NCI-H187 treated with DMSO at 0.1 percent for 48 hours (cell line): ENCODE measurements at places on chromosomes 7 and 10.

DNA sequence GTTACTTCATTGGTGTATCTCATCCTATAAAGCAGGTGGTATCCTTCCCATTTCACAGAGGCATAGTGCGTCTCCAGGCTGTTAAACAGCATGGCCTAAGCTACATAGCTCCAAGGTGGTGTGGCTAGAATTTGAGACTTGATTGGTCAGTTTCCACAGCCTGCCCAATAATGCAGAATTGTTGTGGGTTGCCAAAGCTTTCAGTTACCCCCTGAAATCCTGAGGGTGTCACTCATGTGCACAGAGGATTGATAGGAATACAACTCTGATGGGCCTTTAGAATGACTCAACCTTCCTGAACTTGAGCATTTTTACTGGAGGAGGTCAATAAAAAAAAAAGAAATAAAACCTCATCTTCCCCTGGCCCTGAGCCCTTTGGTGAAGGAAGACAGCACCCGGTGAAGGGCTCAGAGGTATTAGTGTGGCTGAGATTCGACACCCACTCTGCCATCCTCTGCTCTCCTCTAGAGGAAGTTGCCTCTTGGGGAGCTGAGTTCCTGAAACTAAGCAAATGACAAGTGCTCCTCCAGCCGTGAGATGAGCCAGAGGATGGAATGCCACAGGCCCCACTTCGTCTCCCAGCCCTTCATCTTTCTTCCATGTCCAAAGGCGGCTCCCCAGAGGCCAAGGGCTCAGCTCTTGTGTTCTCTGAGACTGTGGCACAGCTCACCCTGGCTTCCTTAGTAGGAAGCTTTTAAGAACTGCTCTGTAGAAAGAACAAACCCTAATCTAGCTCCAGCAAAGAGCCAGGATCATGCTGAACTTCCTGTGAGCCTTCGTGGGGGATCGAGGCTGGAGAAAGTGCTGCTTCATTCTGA lies 1.0 kb downstream of the ACSL5 start:
- no peak for DNase-seq

DNA sequence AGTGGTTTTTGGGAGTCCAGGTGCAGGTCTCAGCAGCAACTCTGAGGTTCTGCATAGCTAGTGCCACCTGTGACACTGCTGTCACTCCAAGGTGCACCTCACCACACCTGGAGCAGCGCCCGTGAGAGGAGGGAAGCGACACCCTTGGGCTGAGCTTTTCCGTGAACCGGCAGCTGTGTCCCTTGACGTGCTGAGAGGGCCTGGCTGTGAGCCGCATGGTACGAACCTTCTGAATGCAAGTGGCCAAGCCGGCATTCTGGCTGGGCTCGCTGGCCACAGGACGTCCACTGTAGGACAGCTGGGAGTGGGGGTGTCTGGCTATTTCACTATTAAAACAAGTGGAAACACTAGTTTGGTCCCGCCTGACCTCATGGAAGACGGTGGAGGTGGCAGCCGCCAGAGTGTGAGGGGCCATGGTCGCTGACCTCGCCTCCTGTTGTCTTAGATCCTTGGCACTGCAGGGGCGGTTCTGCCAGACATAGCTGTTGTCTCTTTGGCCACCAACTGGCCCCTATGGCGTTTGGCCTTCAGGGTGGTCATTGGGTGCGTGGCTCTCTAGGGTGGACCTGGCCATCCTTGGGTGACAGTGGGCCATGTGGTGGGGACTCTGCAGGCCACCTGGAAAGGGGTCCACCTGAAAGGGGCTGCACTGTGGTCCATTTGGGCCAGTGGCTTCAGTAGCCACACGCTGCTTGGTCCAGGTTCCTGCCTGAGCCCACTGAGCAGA lies 12.9 kb downstream of the INPP5A start:
- DNase-seq, result no peak

DNA sequence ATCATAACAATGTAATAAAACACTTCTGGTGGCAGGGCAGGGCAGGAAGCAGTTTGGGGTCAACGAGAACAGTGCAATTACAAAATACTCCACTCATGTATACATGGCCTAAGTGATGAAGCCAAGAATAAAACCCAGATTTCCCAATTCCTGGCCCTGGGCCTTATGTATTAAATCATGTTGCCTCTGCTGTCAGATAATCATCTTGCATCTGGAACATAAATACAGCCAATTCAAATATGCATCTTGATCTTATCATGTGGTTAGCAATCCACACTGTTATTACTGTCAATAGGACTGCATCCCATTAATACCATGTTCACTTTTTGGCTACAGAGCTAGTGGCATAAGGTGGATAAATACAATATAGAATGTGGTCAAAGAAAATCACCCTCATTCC lies 186.5 kb upstream of the SLC25A13 start:
- DNase-seq, result no peak

- DNase-seq, result no peak
Measured at GRCh38 chr10:70228491-70228890, 4.7 kb downstream of the PPA1 start.

- DNase-seq, result no peak
Measured at GRCh38 chr7:107322015-107322414, 147.8 kb upstream of the GPR22 start.

GRCh38 chr7:20220921-20221547 lies 3.9 kb upstream of the MACC1 start:
- DNase-seq, result no peak

DNA sequence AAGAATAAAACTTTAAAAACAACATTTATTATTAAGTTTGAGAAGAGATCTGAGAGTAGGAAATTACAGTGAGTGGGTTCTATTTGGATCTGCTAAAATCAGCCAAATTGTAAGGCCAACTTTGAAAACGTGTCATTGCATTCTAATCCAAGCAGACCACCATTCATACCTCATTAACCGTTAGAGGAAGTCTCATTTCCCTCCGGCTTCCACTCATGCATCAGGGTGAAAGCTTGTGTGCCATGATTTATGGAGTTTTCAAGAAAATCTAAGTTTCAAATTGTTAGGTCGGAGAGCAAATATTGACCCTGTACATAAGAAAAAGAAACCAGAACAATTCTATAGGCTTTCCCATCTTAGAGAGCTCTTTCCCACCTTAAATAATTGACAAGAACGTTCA lies 166.6 kb upstream of the NRG3 start:
- no peak for DNase-seq

- DNase-seq, result no peak
Measured at GRCh38 chr10:97914837-97915211, 65.2 kb downstream of the GOLGA7B start.

GRCh38 chr10:90421874-90422273 lies 436.0 kb downstream of the HTR7 start:
- DNase-seq, result no peak

GRCh38 chr10:78148961-78149612 lies 115.4 kb downstream of the RPS24 start:
- DNase-seq, result no peak

GRCh38 chr7:99352247-99352646 lies 22.3 kb upstream of the ARPC1B start:
- no peak for DNase-seq

- no peak for DNase-seq
Measured at GRCh38 chr10:69455006-69455763, 3.9 kb downstream of the TSPAN15 start.

DNA sequence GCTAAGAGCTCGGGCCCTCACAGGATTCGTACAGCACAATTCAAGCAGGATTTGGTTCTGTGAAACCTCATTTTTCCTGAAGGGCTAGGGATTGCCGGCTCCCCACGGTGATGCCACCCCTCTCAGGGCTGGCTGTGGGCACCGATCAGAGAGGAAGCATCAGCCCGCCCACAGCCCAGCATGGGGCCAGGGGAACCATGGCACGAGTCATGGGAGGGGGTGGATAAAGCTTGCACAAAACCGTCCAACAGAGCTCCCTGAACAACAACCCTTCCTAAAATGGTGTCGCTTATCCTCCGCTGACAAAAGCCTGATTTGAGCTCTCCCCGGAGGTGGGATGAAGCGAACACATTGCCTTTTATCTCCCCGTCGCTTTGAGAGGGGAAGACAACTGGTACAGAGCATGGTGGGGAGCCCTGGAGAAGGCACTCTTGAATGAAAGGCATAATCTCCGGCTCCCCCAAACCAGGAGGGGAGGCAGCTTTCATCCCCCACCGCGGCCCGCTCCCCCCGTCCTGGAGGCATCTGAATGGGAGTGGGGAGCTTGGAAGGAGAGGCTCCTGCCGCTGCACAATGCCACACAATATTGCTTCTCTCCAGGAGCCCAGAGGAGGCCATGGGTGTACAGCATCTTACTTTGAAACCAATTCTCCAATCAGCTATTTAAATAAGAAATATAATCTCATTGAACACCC lies 144.0 kb downstream of the RPS24 start:
- DNase-seq, result no peak

GRCh38 chr10:14623931-14624330 lies 150.8 kb downstream of the FAM107B start:
- peak; percentile 83 for DNase-seq

DNA sequence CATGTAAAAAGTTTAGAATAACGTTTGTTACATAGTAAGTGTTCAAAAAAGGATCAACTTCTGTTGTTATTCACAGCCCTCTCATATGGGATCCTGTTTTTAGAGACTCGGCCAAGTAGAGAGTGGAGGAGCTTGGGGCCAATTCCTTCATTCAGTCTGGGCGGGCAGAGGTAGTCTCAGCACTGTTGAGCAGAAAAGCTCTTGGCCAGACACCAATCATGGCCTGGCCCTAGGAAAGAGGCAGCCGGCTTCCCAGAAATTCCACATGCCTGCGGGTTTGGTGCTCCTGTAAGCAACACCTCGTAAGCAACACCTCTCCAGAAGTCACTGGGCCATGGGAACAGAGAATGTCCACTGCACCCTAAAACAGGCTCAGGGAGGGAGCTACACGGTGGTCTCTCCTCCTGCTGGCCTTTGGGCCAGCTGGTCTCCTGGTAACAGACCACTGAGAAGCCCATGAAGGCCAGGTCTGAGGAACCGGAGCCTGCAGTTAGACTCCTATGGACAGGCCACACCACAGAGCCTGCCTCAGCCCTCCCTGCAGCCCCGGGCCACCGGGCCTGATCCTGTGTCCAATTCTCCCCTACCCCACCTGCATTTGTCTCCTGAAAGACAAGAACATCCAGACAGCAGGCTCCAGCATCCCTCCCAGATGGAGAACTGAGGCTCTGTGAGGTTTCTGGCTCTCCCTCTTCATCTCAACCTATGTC lies 149.1 kb downstream of the GRID1 start:
- no peak for DNase-seq

- DNase-seq, result no peak
Measured at GRCh38 chr10:110419265-110419664, 78.4 kb upstream of the DUSP5 start.

- peak; percentile 36 for DNase-seq
Measured at GRCh38 chr7:87926581-87927461, 7.2 kb upstream of the ADAM22 start.

DNA sequence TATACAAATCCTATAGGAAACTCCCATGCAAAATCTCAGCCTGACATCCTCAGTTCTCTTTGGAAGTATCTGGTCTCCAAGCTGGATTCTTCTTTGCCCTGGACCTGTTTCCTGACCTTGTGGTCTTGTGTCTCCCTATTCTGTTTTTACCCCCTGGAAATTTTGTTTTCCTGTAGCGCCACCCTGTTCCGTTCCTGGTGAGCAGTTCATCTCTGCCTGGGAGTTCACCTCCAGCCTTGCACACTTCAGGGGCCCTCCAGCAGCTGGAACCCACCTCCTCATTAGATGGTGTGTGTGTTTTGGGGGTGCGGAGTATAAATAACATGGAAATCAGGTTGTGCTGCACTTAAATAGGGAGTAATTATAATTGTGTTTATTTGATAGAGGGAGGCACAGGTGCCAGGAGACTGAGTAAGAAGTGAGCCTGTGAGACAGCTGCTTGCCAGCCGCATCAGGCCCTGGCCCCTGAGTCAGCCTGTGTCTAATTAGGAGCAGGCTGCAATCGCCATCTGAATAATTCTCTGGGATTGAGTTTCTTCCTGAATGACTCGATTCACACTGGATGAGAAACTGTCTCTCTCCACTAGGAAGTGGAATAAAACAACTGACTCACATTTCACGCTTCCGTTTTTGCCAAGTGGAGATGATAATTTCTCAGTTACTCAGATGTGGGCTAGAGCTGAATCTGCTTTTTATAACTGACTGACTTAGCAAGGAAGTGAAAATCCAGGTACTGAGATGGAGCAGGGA lies 69.4 kb upstream of the HECTD2 start:
- no peak for DNase-seq

DNA sequence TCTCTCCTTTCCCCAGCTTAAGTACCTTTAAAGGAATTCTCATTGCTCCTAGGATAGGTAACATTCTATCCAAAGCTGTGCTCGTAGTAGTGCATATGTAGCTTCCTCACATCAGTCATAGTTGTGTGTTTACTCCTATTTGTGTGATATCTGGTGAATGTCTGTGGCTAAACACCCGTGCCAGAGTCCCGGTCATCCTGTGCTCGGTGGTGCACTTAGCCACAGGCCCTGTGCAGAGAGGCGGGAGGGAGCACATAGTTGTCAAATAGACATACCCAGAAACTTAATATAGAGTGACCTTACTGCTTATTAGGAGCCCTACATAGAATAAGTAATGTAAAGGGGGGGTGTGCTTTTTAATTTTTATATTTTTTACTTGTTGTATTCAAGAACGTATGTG lies 76.6 kb downstream of the RBM33 start:
- DNase-seq, result no peak

DNA sequence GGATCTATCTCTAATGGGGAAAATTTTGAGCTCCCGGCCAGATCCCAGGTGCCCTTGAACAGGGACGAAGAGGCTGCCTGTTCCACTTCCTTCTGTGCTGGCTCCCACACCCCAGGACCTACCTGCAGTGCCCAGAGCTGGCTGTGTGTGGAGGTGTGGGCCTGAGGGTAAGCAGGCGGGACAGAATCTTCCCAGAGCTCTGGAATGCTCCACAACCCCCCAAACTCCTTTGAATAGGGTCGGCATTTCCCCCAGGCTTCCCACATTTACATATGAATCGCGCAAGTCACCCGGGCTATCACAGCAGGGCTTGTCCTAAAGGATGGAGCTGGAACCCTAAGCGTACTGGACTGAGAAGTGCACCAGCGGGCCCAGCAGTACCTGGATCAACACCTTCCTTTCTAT lies 95.9 kb downstream of the DNMBP start:
- DNase-seq, result no peak
